ENCODE measurements at places on chromosomes 3 and 15.

GRCh38 chr15:92157666-92158298 is 235.9 kb upstream of the ST8SIA2 start:
- DNase-seq, result no peak

DNA sequence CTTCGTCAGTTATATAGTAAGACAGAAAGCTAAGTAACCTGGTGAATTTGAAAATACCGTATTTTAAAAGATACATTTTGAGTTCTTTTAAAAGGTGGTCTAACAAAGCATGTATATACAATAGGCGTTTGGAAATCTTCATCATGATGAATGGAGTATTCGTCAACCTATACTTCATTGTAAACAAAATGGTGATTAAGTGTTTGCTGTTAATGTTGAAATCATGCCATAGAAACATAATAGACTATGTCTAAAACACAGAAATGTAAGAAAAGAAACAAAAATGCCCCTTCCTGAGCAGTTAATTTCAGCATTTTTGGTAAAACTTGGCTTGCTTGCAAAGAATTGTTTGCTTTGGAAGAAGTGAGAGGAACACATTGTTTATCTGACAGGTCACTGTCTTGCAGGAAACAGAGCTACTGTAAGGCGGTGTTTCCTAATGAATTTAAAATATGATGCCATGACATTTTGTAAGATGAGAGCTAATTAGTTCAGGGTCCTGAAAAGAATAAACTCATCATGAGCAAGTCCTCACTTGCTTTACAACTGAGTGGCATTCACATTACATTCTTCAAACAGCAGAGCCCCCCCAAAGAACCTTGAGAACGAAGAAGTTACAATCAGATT is 126.7 kb downstream of the SERPINI1 start:
- no peak for DNase-seq

- no peak for DNase-seq
Observed at GRCh38 chr3:190614226-190615059, 100.6 kb downstream of the IL1RAP start.

DNA sequence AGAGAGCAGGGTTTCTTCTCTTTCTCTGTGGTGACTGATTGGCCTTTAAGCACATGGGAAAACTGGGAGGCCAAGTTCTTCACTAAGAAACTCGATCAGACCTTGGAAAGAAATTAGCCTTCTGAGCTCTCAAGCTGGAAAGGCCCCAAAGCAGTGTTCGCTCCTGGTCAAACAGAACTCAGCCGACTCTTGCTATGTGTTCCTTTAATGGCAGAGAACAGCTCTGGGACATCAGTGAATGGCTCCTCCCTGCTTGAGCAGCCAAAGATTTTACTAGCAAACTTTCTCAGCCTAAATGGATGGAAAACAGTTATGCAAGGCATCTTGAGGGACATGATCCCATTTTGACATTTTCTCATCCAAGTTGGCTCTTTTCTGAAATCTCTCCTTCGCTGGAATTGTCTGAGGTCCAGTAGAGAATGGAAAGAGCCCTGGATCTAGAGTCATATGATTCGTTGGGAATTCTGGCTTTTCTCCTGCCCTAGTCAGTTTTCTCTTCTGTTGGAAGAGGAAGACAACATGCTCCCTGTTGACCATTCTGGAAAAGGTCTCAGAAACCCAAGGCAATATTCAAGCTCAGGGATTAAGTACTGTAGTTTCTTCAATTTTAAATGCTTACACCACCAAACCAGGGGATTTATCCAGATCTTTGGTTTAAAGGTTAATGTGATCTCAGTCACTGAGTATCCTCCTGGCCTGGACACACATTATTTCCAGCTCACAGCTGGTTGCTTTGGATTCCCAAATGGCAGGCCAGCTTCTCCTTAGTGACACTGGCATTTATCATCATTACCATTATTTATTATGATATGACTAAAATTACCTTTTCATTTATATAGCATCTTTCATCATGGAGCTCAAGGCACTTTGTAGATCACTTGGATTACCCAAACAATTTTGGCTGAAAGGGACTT is 319.6 kb downstream of the AGBL1 start:
- no peak for DNase-seq

GRCh38 chr3:71114610-71115009 is 468.9 kb downstream of the FOXP1 start:
- DNase-seq, result no peak

GRCh38 chr3:45635475-45636256 is 41.1 kb downstream of the LIMD1 start:
- DNase-seq, result no peak

- DNase-seq, result peak; percentile 92
Observed at GRCh38 chr3:48609088-48610005, at the start of gene UQCRC1. TSS of gene UQCRC1 (minus strand) at chr3:48609646. CDS start at chr3:48609620, 26 bp downstream.

- DNase-seq, result no peak
Observed at GRCh38 chr3:14627815-14628214, 23.7 kb upstream of the CCDC174 start.

DNA sequence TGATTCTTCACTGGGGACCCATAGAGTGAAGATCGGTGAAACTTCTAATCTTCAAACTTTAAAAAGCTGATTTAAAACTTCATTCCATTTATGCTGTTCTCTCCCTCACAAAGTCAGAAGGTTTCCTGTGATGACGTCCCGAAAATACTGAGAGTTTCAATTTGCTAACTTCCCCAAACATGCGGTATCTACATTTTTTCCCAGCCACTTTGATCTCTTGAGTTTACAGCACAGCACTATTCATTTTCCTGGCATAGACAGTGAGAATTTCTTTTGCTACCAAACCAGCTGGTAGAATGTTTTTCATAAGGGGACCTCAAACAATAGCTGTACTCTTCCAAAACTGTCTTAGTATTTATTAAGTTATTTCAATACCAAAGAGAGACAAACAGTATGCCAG is 156.8 kb downstream of the LSAMP start:
- DNase-seq, result no peak

- no peak for DNase-seq
Observed at GRCh38 chr3:154536751-154537150, 106.8 kb upstream of the GPR149 start.

DNA sequence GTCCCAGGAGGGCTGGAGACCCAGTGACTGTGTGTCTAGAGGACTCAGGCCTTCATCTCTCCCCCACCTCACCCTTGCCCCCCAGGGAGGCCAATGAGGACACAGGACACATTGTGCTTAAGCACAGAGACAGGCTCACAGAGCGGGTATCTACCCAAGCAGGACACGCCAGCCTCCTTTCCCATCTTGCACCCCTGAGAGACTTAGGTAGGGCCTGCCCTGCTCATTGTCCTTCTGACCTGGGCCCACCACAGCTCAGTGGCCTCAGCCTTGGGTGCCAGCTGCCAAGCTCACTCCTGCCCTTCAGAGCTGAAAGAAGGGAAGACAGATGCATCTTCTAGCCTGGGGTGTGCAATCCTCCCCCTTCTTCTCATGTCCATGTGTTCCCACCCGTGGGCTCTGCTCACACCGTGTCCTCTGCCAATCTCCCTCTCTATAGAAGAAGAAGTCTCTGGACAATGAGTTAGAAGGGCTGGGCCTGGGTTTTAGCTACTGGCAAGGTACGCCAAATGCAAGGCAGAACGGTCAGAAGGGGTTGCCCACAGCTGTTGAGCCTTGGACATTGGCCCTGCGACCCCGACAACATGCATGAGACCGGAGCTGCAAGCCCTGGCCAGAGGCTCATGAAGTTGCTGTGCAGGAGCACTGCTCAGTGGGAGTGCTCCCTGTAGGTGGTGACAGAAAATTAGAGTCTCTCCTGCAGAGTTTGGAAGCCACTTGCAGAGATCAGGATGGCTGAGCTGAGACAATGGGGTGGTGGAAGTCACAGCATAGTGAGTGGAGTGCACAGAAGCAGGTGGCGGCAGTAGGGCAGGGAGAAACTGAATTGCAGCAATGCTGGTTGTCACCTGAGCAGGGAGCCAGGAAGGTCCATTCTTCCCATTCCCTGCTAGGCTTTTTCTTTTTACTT is 32.8 kb downstream of the ACSBG1 start:
- DNase-seq, result no peak

GRCh38 chr3:95088464-95088863 is 1025.6 kb downstream of the NSUN3 start:
- no peak for DNase-seq

- no peak for DNase-seq
Observed at GRCh38 chr15:90345857-90346256, 6.2 kb upstream of the ZNF774 start.

DNA sequence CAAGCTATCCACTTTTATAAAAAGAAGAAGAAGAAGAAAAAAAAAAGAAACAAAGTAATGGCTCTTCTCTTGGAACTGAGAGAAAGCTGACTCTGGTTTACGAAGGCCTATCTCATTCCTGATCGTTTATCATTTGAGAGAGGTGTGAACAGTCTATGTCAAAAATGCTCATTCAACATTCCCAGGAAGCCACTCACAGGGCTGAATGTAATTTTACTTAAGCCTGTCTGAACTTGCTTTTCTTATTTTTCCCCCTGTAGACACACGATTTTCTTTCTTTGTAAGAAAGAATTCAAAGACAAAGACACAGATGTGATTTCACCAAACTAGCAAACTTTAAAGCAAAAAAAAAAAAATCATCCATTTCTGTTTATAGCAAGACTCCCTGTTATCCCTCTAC is 805.8 kb downstream of the FHIT start:
- no peak for DNase-seq

GRCh38 chr3:151918253-151919029 is 45.0 kb downstream of the SUCNR1 start:
- DNase-seq, result no peak

GRCh38 chr15:52464478-52464877 is 64.2 kb downstream of the MYO5A start:
- DNase-seq, result no peak

Measured in activated T-helper 1 cell treated with anti-CD3 and anti-CD28 coated beads, Interleukin-12 subunit alpha, Interleukin-12 subunit beta, Interleukin-2, Interleukin-4 antibody, amounts not matched to agents 30 ng/mL and 10 ng/mL and 1 ng/mL, durations not matched to agents 14 hours and 24 hours and 36 hours (primary cell).